ENCODE measurements at places on chromosomes 1 and 21.
A peak's percentile ranks its signal among the peaks of the same experiment; 100 is the strongest.

GRCh38 chr1:74427681-74428080 lies 84.7 kb downstream of the LRRC53 start:
- no peak for DNase-seq

- DNase-seq, result peak; percentile 26
Observed at GRCh38 chr1:64268653-64269557, 65.5 kb downstream of the UBE2U start.

- no peak for DNase-seq
Observed at GRCh38 chr1:48217856-48218255, 4.7 kb upstream of the SLC5A9 start.

- DNase-seq, result no peak
Observed at GRCh38 chr21:32448803-32449594, 36.5 kb downstream of the EVA1C start.

DNA sequence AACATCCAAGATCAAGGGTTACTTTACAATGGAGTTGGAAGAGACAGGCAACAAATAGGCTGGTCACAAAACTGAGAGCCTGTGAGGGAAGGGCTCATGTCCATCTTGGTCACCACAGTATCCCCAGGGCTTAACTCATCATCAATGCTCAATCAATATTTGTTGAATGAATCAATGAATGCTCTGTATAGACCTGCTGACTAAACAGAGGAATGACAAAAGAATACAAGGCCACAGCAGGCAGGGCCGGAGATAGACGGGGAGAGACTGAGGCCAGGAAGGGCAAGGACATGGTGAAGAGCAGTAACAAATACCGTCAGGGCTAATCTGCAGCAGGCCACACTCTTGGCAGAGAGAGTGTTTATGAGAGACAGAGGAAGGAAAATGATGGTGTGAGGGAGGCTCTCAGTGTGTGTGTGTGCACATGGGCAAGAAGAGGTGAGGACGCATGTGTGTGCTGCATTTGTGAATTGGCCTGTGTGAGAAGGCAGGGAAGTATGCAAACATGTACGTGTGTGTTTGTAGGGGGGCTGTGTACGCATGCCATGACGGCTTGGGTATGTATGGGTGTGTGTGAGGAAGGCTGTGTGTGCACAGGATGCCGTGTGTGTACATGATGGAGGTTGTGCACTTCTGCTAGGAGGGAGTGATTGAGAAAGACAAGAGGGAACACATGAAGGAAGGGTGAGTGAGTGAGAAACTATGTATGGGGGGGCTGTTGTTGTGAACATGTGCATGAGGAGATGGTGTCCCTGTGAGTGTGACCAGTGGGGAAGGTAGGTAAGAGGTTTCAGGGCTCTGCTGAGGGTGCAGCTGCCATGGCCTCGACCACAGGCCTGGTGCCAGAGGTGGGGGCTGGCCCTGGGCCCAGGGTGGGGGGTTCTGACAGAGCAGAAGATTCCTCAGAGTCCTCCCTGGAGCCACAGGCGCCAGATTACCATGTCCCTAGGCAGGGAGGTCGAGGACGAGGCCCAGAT lies 15.4 kb downstream of the AHDC1 start:
- DNase-seq, result no peak

DNA sequence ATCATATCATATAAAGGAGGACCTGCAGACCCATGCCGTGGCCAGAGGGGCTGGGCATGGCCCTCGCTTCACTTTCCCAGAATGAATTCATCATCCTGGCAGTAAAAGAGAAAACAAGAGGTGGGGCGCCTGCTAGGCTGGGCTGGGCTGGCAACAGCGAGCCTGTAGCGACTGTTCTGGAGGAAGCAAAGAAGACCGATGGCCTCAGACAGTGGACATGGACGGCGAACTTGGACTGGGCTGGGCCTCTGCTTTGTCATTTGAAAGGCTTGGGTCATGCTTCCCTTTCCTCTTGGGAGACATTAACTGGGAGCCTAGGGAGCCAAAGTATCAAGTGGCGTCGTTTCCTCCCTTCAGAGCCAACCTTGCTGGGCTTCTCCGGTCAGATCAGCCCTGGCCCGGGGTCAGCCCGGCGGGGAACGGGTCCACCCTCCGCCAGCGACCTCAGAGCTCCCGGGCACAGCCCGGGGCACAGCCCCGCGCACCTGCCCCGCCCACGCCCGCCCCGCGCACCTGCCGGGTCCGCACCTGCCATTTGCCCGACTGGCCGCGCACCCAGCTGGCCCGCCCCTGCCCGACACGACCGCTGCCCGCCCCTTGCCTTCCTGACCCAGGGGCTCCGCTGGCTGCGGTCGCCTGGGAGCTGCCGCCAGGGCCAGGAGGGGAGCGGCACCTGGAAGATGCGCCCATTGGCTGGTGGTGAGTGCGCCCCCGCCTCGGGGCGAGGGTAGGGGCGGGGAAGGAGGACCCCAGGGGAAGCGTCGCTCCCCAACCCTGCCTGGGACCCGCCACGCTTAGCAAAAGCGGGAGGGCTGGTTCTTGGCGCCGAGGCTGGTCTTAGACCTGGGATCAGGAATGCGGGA lies at the start of gene FAM3B:
Gene FAM3B (plus strand): TSS at position 602 of the 863 bp plus-strand sequence. CDS start 79 bp downstream, at position 681.
- DNase-seq, result no peak

- DNase-seq, result no peak
Observed at GRCh38 chr1:8461351-8462110, 143.6 kb downstream of the SLC45A1 start.

DNA sequence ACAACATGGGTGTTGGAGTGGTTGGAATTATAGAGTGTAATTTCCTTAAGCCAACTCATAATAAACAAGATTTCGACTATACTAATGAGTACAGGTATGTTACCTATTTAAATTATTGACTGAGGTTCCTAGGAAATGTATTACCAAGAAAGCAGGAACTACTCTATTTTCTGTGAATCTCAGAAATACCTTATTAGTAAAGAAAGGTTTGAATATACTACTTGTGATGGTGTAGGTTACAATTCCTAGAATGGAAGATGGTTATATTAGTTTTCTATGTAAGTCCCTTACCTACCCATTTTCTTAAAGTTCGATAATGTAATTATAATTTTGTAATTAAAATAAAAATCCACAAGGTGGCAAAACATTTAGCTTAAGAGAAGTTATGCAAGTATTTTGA lies 29.3 kb downstream of the MORC3 start:
- DNase-seq, result no peak

DNA sequence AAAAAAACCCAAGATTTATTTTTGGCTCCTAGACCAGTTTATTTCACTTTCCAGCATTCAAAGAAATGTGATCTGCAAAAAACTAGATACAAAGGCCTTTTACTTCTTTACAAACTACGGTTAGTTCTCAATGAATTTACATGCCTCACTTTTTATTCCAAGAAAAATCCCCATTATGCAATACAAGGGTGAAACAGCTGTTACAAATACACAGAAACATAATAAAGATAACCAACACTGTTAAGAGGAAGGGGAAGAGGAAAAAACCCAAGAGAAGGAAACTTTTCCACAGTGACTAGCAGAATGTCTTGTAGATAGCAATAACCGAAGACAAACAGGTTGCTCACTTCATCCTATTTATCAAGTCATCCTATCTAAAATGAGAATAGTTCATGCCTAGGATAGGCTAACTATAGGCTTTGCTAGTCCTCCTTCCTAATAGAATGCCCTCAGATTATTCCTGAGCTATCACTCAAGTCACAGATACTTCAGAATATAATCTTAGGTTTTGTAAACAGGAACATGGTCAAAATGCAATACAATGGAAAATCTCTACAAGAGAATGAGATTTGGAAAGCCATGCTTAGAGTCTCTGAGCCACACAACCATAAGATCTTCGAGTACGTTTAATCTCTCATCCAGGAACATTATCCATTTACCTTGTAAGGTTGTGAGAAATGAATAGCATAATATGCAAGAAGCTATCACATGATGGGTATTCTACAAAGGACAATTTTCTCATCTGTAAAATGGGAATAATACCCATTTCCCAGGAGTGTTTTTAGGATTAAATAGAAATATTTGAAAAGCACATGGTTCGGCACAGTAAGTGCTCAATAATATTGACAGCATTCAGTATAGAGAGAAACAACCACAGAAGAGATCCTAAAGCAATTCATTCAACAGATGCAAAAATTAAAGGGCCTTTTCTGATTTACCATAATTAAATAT lies 5.4 kb downstream of the PNRC2 start:
- no peak for DNase-seq

- no peak for DNase-seq
Observed at GRCh38 chr21:42505090-42505726, 8.4 kb upstream of the SLC37A1 start.

DNA sequence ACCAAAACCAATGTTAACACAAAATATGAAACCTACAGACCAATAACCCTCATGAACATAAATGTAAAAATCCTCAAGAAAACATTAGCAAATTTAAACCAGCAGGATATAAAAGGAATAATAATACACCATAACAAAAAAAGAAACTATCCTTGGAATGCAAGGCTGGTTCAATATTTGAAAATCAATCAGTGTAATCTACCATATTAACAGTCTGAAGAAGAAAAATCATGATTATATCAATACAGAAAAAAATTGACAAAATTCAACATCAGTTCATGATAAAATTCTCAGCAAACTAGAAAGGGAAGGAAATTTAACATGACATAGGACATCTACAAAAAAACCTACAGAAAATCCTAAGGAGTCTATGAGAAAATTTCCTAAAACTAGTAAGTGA lies 19.8 kb downstream of the PRMT2 start:
- no peak for DNase-seq

GRCh38 chr1:107817206-107817605 lies 147.8 kb downstream of the VAV3 start:
- no peak for DNase-seq

DNA sequence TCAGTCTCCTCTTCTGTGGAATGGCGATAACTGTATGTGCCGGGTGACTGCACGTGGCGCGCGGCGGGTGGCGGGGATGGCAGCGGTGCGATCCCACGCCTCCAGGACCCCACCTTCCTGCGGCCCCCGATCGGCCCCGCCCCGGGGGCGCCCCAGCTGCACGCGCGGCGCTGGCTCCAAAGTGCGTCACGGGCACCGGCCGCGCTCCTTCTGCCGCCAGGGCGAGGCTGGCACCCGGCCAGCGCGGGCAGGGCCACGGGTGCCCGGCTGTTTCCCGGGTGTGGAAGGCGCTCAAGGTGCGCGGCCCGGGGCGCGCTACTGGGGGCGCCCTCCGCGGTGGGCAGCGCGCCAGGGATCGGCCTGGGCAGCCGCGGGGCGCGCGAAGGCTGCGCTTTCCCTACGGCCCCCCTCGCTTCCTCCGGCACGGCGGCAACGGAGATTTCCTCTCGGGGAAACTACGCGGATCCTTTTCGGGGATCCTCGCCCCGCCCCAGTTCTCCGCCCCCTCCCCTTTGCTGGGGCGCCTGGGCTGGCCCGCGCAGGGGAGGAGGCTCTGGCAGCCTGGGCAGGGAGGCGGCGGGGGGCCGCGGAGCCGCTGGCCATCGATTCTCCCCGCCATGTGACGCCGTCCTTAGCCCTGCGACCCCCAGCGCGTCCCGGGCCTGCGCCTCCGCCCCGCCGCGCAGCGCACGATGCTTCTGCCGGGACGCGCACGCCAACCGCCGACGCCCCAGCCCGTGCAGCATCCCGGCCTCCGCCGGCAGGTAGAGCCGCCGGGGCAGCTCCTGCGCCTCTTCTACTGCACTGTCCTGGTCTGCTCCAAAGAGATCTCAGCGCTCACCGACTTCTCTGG lies at the start of gene EVA1C:
Gene EVA1C (plus strand): TSS at position 545 of the 853 bp plus-strand sequence. CDS start 148 bp downstream, at position 693.
- DNase-seq, result peak; percentile 75

- DNase-seq, result peak; percentile 19
Observed at GRCh38 chr1:234963180-234963903, 165.3 kb downstream of the TOMM20 start.

- no peak for DNase-seq
Observed at GRCh38 chr21:40139636-40140035, 272.4 kb downstream of the PCP4 start.

GRCh38 chr1:214801191-214801590 lies 198.2 kb downstream of the CENPF start:
- DNase-seq, result no peak

GRCh38 chr1:43243299-43243698 lies 26.5 kb upstream of the TMEM125 start:
- DNase-seq, result no peak

DNA sequence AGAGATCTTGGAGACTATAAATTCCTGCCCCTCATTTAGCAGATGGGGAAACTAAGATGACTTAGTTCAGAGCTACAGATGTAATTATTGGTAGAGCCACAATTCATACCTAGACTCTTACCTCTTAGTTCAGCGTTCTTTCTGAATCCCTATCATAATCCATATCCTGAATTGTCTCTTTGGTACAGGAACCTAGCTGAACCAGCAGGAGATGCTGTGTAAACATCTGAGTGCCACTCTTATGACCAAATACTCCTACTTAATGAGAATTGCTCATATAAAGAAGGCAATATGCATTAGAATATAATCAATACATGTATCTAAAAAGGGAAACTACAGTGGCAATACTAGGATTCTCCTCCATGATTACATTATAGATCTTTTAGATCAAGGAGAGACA lies 459.0 kb downstream of the SIPA1L2 start:
- DNase-seq, result no peak

DNA sequence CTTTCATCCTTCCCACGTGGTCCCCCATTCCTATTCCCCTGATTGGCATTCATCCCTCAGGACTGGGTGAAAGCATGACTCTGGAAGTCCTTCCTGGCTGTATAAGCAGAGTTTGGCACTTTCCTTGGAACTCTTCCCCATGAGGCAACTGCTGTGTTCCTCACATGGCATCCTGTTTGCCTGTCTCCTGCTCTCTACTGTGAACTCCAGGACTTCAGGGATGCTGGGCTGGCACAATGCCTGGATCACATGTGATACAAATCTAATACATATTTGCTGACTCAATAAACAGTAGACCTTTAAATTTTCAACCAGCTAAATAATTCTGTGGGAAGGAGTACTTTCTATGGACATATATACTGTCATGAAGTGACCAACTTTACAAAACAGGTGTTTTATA lies 46.8 kb upstream of the EDEM3 start:
- no peak for DNase-seq

DNA sequence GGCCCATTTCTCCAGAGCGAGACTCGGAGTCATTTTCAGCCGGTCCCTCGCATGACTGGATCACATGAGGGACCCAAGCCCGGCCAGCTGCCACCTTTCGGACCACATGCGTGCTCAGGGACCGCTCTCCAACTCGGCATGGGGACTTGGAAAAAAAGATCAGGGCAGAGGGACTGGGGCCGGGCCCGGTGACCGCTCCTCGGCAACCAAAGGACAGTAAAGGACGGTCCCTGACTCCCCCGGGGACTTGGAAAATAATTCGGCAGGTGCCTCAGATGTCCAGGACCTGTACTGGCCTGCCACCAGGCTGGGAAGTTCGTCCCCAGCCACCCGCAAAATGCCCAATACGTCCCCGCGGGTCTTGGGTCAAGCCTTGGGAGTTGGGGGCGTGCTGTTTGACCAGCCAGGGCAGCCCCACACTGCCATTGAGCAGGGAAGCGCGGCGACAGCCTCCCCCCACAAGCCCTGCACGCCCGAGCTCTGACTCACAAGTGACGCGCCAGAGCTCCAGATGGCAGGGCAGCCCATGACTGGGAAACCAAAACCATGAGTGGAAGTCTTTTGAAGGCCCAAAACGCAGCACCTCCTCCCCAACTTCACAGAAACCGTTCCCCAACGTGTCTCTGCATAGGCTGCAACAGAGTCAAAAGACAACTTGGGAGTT lies 134.5 kb downstream of the LIPI start:
- DNase-seq, result no peak

GRCh38 chr1:84698151-84699110 lies 8.2 kb upstream of the SSX2IP start:
- peak; percentile 82 for DNase-seq

GRCh38 chr1:23394181-23394580 lies 24.5 kb upstream of the ZNF436 start:
- no peak for DNase-seq

Measured in NCI-H226 (cell line).